ENCODE measurements at places on chromosomes 2 and 18. TPM values are rescaled to one million over a fixed set of nuclear protein-coding genes. Genes with fewer than 3 reads are reported as not detected.

DNA sequence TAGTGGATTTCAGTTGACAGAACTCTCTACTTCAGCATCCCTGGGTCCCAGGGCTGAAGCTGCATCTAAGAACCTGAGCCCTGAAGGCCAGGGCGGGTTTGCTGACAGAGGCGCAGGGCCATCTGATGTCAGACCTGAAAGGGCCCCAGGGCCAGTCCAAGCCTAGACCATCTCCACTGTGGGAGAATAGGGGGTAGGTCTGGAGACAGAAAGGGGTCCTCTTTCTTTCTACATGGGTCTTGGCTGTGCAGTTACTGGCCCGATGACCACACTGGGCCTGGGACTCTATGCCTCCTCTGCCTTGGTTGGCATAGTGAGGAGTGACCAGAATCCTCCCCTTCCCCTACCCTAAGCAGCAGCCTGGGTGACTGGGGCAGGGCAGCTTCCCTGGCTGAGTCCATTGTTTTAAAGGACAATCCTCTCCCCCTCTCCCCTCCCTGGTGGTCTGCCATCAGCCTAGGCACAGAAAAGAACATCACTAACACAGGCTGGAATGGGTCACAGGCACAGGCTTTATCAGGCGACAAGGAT, 34.5 kb downstream of the HS1BP3 start:
- H3K4me3 ChIP-seq: no peak overlapping the region
- peaks cover 37% of the 10 kb centered on the region for H3K4me1 ChIP-seq
- no peaks in the 10 kb centered on the region for H3K27me3 ChIP-seq
- no peak for DNase-seq

GRCh38 chr2:134074619-134075018, 179.3 kb upstream of the MGAT5 start:
- no peaks in the 10 kb centered on the region for H3K27me3 ChIP-seq
- H3K4me3 ChIP-seq: no peak overlapping the region
- no peak for DNase-seq
- no peaks in the 10 kb centered on the region for H3K36me3 ChIP-seq

DNA sequence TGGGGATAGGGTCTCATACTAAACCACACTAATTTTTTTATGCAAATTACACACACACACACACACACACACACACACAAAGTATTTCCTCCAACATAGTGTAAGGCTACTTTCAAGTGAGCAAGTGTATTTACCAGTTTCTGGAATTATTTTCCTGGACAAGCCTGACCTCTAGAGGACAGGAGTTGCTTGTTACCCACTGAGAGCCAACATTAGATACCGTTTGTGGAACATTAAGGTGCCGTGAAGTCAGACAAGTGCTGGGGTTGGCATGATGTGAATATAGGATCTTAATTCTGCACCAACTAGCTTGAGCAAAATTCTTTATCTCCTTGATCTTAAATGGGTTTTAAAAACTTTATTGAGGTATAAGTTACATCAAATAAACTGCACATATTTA, 39.3 kb upstream of the SERPINB2 start:
- DNase-seq: no peak
- no peak overlapping the region for H3K27ac ChIP-seq
- no peaks in the 10 kb centered on the region for H3K36me3 ChIP-seq
- H3K4me3 ChIP-seq: no peak overlapping the region
- no peaks in the 10 kb centered on the region for H3K4me1 ChIP-seq

DNA sequence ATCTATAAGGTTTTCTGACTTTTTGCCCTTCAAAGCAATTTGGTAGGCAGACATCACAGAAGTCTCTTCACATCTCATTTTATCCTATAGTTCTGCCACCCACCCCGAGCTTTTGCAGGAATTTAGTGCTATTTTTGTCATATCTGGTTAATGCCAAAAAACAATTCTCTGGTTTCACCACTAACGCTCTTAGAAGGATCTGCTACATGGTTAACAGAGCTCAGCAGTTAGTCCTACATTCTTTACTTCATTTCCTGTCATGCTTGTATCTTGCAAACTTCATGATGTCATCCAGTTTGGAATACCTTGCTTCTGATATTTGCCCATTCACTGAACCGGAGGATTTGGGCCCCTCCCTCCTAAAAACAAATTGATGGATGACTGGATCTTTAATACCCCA, 116.8 kb upstream of the SERPINE2 start:
- H3K36me3 ChIP-seq: no peaks in the 10 kb centered on the region
- no peaks in the 10 kb centered on the region for H3K4me1 ChIP-seq
- no peak overlapping the region for H3K27ac ChIP-seq
- no peak overlapping the region for H3K4me3 ChIP-seq

GRCh38 chr2:191642541-191642940, 35.4 kb upstream of the NABP1 start:
- no peak for DNase-seq
- no peaks in the 10 kb centered on the region for H3K36me3 ChIP-seq
- H3K4me3 ChIP-seq: no peak overlapping the region
- no peaks in the 10 kb centered on the region for H3K27me3 ChIP-seq
- peaks cover 4% of the 10 kb centered on the region for H3K4me1 ChIP-seq

DNA sequence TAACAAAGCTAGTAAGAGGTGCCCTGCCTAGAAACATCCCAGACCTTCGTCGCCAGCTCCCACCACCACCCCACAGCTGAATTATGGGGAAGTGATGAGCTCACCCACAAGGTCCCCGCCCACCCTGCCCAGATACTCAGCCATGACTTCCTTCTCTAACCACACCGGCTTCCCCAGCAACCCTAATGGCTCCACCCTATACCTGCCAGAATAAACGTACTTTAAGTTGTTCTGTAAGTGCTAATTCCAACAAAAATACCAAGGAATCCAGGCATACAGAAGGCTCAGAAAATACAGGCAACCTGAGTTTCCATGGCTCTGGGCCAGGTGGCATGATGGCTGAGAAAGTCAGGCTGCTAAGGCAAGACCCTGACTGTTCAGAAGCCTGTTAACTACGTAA, 39.1 kb downstream of the TMEM163 start:
- H3K27ac ChIP-seq: no peak overlapping the region
- no peaks in the 10 kb centered on the region for H3K27me3 ChIP-seq
- DNase-seq: no peak
- no peaks in the 10 kb centered on the region for H3K36me3 ChIP-seq

GRCh38 chr2:6914828-6915227, 2.4 kb upstream of the RNF144A start:
- H3K27ac ChIP-seq: no peak overlapping the region
- no peaks in the 10 kb centered on the region for H3K36me3 ChIP-seq
- H3K4me1 ChIP-seq: peaks cover 8% of the 10 kb centered on the region
- no peaks in the 10 kb centered on the region for H3K27me3 ChIP-seq

DNA sequence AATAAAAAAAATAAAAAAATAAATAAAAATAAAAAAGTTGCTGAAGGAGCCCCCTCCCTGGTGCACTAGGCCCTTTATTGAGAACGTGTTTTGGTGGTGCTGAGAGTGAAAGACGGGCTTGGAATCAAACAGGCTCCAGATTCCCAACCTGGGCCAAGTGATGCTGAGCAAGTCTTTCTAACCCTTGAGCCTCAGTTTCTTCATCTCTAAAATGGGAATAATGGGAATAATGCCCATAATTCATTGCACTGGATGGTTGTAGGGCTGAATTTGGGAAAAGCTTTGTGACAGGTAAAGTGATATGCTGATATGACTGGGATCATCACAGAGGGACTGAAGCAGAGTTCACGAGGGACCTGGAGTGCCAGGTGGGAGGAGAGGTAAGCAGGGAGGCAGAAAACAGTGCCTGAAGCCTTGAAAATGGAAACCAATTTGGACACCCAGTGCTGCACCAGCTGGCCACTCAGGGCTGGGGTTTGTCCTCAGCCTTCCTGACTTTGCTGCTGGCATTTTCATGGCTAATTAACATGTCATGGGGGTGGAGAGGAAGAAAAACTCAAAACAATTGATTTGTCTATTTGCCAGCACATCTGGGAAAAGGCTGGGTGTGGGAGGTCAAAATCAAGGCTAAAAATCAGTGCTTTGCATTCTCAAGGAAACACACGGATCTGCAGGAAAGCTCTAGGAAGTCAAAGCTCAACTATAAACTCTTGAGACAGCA, 241.3 kb downstream of the LOXHD1 start:
- H3K4me3 ChIP-seq: no peak overlapping the region
- H3K36me3 ChIP-seq: no peaks in the 10 kb centered on the region
- no peak for DNase-seq
- no peaks in the 10 kb centered on the region for H3K27me3 ChIP-seq
- no peak overlapping the region for H3K27ac ChIP-seq
- peaks cover 33% of the 10 kb centered on the region for H3K4me1 ChIP-seq

Gene SFTPB
- total RNA-seq: not detected

Gene CYTIP
- total RNA-seq: 2.4 TPM

Gene ADRA2B
- 2.3 TPM for total RNA-seq

Gene TPO
- total RNA-seq: not detected

Gene METTL8
- total RNA-seq: 5.2 TPM

Measured in liver (tissue), 10 donors.